ENCODE measurements at places on chromosomes 11 and 22. TPM values are rescaled to one million over a fixed set of nuclear protein-coding genes. Genes with fewer than 3 reads are reported as not detected.

- H3K4me1 ChIP-seq, result peaks cover 20% of the 10 kb centered on the region
- no peaks in the 10 kb centered on the region for H3K36me3 ChIP-seq
- DNase-seq, result peak; percentile 90
- H3K27ac ChIP-seq, result peak overlapping the region; percentile 88
These were observed 320 bp upstream of the PHLDA2 start for GRCh38 chr11:2929531-2929949.

GRCh38 chr11:94455861-94456260, 37.8 kb downstream of the MRE11 start:
- H3K27me3 ChIP-seq, result no peaks in the 10 kb centered on the region
- H3K4me1 ChIP-seq, result peaks cover 19% of the 10 kb centered on the region
- H3K36me3 ChIP-seq, result peaks cover 15% of the 10 kb centered on the region
- no peak for DNase-seq

The PRRG4 gene
- total RNA-seq, result 0.67 TPM

DNA sequence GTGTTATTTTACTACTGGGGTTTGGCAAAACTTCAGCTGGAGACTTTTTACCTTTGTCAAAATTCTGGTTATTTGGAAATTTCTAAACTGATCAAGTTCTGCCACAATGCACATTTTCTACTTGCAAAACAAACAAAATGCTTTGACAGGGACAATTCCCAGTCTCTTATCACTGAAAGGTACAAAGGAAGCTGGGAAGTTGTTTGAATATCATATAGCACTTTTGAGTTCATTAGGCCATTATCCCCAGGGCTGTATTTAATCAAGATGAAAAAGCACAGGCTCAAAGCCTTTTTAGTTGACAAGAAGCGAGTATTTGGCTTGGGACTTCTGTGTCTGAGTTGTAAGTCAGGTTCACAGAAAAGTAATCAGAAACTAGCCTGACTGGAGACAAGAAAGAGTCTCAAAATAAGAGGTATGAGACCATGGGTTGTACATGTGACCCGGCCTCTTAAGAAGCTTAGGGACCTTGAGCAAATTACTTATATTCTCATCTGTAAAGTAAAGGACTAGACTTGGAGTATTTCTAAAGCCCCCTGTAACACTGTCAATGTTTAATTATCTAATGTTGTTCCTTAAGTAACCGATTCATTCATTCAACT, 2.9 kb upstream of the HORMAD2 start:
- H3K36me3 ChIP-seq, result no peaks in the 10 kb centered on the region
- DNase-seq, result no peak
- H3K27me3 ChIP-seq, result peaks cover 34% of the 10 kb centered on the region
- peaks cover 6% of the 10 kb centered on the region for H3K4me1 ChIP-seq

The MPEG1 gene
- total RNA-seq, result 0.11 TPM

GRCh38 chr11:27052668-27053067, 12.1 kb downstream of the BBOX1 start:
- peaks cover 4% of the 10 kb centered on the region for H3K36me3 ChIP-seq
- H3K4me1 ChIP-seq, result no peaks in the 10 kb centered on the region
- no peaks in the 10 kb centered on the region for H3K27me3 ChIP-seq
- DNase-seq, result no peak
- no peak overlapping the region for H3K27ac ChIP-seq

The RIC3 gene
- 4.3 TPM for total RNA-seq

The INPP5J gene
- not detected for total RNA-seq

DNA sequence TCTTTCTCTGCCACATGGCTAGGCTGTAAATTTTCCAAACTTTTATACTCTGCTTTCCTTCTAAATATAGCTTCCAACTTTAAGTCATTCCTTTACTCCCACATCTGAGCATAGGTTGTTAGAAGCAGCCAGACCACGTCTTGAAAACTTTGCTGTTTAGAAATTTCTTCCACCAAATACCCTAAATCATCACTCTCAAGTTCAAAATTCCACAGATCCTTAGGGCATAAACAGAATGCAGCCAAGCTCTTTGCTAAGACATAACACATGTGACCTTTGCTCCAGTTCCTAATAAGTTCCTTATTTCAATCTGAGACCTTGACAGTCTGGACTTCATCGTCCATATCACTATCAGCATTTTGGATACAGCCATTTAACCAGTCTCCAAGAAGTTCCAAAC, 749.9 kb downstream of the METTL15 start:
- no peak overlapping the region for H3K4me3 ChIP-seq
- H3K27ac ChIP-seq, result no peak overlapping the region

The TTC38 gene
- total RNA-seq, result 63.7 TPM

The POU2F3 gene
- not detected for total RNA-seq

- no peak overlapping the region for H3K27ac ChIP-seq
- no peak for DNase-seq
- peaks cover 30% of the 10 kb centered on the region for H3K27me3 ChIP-seq
- no peak overlapping the region for H3K4me3 ChIP-seq
- no peaks in the 10 kb centered on the region for H3K4me1 ChIP-seq
These were observed 17.4 kb upstream of the ANO1 start for GRCh38 chr11:70060611-70061293.

GRCh38 chr11:67308031-67308866, 4.9 kb downstream of the SSH3 start:
- no peak overlapping the region for H3K4me3 ChIP-seq
- H3K27me3 ChIP-seq, result no peaks in the 10 kb centered on the region
- no peaks in the 10 kb centered on the region for H3K36me3 ChIP-seq
- H3K4me1 ChIP-seq, result peaks cover 11% of the 10 kb centered on the region
- no peak overlapping the region for H3K27ac ChIP-seq

DNA sequence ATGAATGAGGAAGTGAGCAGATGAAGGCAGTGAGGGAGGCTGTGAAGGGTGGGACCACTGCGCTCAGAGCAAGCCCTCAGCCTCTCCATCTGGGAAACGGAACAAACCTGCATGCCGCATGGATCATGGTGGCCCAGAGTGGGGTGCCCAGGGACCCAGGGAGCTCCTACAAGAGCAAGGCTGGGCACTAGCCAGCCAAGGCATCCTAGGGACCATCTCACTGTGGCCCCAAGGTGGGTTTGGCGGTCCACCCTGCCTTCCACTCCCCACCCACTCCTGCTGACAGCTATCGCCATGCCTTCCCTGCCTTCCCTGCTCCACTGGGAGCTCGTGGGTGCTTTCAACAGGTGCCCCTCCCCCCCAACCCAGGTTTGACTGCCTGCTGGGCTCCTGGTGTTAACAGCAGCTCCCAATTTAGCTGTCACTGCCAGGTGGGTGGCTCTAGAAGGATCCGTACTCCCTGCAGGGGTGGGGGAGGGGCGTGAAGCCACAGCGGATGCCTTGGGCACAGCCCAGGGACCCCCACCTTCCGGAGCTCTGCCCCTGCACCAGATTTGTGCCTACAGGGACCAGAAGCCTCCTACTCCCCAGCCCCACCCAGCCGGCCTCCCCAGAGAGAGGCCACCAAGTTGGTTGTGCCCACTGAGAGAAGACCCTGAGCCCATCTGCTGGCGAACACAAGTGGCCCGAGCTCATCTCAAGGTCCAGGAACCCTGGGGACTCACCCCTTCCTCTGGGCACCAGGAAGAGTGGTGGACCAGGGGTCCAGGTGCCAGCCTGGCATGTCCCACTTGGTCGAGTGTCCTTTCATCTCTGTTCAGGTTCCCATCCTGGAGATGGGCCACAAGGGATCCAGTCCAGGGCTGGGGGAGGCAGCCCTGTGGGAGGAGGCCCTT, 29.7 kb upstream of the PRODH start:
- H3K36me3 ChIP-seq, result no peaks in the 10 kb centered on the region
- DNase-seq, result no peak
- H3K27me3 ChIP-seq, result peaks cover 7% of the 10 kb centered on the region

The OR5P2 gene
- total RNA-seq, result not detected

The CADM1 gene
- total RNA-seq, result 1.0 TPM

DNA sequence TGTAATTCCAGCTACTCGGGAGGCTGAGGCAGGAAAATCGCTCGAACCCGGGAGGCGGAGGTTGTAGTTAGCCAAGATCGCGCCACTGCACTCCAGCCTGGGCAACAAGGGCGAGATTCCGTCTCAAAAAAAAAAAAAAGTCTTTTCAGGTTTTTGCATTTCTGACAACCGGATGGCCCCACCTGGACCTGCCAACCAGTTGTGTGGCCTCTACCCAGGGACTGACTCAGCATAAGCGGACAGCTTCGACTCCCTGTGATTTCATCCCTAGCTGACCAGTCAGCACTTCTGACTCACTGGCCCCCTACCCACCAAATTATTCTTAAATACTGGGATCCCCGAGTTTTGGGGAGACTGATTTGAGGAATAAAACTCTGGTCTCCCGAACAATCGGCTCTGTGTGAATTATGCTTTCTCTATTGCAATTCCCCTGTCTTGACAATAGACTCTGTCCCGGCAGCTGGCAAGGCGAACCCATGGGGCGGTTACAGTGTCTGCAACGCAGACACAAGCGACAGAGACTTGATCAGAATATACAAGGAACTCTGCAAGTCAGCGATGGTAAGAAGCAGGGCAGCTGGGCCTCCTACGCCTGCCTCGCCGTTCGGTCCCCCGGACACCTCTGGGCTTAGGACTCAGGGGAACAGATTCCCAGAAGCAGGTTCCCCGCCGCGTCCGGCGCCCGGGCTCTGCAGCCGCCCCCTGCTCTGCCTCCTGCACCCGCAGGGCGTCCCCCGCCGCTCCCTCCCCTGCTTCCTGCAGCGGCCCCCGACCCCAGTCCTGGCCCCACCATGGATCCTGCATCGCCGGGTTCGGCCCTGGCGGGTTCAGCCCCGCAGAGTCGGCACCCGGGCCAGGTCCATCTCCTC, 741 bp upstream of the TALDO1 start:
- H3K36me3 ChIP-seq, result no peaks in the 10 kb centered on the region
- DNase-seq, result no peak
- H3K4me1 ChIP-seq, result no peaks in the 10 kb centered on the region
- H3K27me3 ChIP-seq, result no peaks in the 10 kb centered on the region
- no peak overlapping the region for H3K27ac ChIP-seq
- H3K4me3 ChIP-seq, result peak overlapping the region; percentile 83

The MIOX gene
- 0.45 TPM for total RNA-seq

The PRMT3 gene
- total RNA-seq, result 19.3 TPM

DNA sequence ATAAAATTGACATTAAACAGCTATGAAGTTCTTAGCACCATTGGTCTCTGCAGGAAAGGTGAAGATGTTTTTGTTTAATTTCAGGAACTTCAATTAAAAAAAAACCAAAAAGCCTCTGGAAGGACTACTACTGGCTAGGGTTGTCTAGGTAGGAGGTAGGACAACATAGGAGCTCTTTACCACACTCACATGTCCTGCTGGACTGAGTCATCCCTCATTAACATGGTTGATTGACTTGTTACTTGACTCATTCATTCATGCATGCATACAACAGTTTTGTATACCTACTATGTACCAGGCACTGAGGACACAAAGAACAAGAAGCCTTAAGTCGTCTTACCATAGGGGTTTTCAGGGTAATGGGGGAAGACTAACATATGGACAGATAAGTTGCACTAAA, 216.9 kb upstream of the ARHGAP20 start:
- no peaks in the 10 kb centered on the region for H3K4me1 ChIP-seq
- no peaks in the 10 kb centered on the region for H3K36me3 ChIP-seq
- peaks cover 5% of the 10 kb centered on the region for H3K27me3 ChIP-seq
- DNase-seq, result no peak
- no peak overlapping the region for H3K27ac ChIP-seq

GRCh38 chr11:72543849-72544542, 109.7 kb upstream of the CLPB start:
- no peaks in the 10 kb centered on the region for H3K4me1 ChIP-seq
- H3K4me3 ChIP-seq, result no peak overlapping the region
- no peak for DNase-seq
- peaks cover 5% of the 10 kb centered on the region for H3K27me3 ChIP-seq

DNA sequence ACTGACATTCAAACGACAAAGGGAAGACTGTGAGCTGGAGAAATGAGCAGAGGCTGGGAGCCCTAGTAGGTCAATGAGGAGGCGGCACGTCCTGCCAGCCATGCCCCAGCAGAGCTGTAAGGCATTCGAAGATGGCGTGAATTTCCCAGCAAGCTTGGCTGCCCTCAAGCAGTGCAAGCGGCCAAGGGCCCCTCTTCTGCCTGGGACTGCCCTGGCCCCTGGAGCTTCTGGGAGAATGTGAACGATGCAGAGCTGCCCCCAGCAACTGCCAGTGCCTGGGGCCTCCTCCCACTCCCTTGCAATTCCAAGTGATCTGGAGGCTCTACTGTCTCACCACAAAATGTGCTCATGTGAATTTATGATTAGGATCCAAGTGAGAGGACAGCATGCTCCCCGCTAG, 4.3 kb downstream of the PPM1F start:
- H3K27me3 ChIP-seq, result no peaks in the 10 kb centered on the region
- H3K27ac ChIP-seq, result no peak overlapping the region
- no peak overlapping the region for H3K4me3 ChIP-seq
- H3K36me3 ChIP-seq, result no peaks in the 10 kb centered on the region
- peaks cover 15% of the 10 kb centered on the region for H3K4me1 ChIP-seq
- no peak for DNase-seq

DNA sequence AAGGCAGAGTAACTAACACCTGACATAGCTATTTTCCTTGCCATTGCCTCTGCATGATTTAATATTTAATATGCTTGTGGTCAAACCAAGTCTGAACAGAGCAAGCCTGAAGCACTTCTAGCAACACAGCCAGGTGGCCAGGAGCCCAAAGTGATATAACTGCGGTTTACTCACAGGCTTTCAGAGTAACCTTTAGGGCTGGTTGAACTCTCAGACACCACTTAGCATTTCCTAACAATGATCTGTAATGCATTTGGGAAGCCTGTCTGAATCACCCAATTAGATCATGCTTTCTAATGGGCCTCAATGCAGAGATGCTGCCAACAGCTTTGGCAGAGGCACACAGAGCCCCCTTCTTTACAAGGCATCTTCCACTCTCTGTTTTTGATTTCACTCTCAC, 96.1 kb downstream of the FDX1 start:
- H3K36me3 ChIP-seq, result peaks cover 14% of the 10 kb centered on the region
- peaks cover 24% of the 10 kb centered on the region for H3K4me1 ChIP-seq
- no peak overlapping the region for H3K4me3 ChIP-seq

The PNPLA5 gene
- not detected for total RNA-seq

The ESRRA gene
- total RNA-seq, result 116 TPM

The MS4A15 gene
- not detected for total RNA-seq

The P2RY2 gene
- total RNA-seq, result not detected

DNA sequence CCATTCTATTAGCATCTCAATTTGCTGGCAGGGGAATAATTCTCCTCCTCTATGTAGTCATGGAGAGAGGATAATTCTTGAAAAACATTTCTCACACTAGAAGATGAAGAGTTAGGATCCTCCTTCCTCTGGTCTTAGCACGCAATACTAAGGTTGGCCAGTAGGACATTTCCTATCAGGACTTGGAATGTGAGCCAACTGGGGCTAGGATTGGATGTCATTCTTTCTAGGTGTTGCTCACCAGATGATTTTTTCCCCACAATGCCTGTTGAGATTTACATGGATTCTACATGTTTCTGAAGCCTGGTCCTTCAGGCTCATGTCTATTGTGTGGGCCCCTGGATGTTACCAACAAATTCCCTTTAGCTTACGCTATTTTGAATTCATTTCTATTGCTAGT, 28.0 kb downstream of the SLN start:
- H3K4me3 ChIP-seq, result no peak overlapping the region
- peaks cover 11% of the 10 kb centered on the region for H3K27me3 ChIP-seq
- H3K36me3 ChIP-seq, result no peaks in the 10 kb centered on the region
- no peaks in the 10 kb centered on the region for H3K4me1 ChIP-seq
- no peak for DNase-seq
- H3K27ac ChIP-seq, result no peak overlapping the region

The SPDYC gene
- not detected for total RNA-seq

The APOBEC3C gene
- total RNA-seq, result 103 TPM

The PRG2 gene
- 1.4 TPM for total RNA-seq

The MS4A6A gene
- not detected for total RNA-seq

GRCh38 chr11:441043-441417, 781 bp downstream of the ANO9 start:
- no peak for DNase-seq
- peaks cover 2% of the 10 kb centered on the region for H3K27me3 ChIP-seq
- no peaks in the 10 kb centered on the region for H3K4me1 ChIP-seq
- H3K36me3 ChIP-seq, result no peaks in the 10 kb centered on the region
- no peak overlapping the region for H3K4me3 ChIP-seq
